ENCODE measurements at places on chromosomes 4 and X. TPM values are rescaled to one million over a fixed set of nuclear protein-coding genes. Genes with fewer than 3 reads are reported as not detected.

ENPEP gene
- 0.99 TPM for total RNA-seq

USP51 gene
- 0.92 TPM for total RNA-seq

H2BW2 gene
- not detected for total RNA-seq

ZNF330 gene
- total RNA-seq: 19.4 TPM

DRD5 gene
- not detected for total RNA-seq

EGF gene
- total RNA-seq: 0.10 TPM

TSPAN6 gene
- total RNA-seq: 34.1 TPM

SCLT1 gene
- total RNA-seq: 10.7 TPM

C4orf46 gene
- total RNA-seq: 11.1 TPM

XG gene
- not detected for total RNA-seq

MMRN1 gene
- total RNA-seq: 28.7 TPM

TRPC3 gene
- not detected for total RNA-seq

CDKN2AIP gene
- total RNA-seq: 11.7 TPM

STATH gene
- not detected for total RNA-seq

RTL3 gene
- 0.18 TPM for total RNA-seq

OPRPN gene
- total RNA-seq: not detected

RHOXF1 gene
- not detected for total RNA-seq

RNF150 gene
- total RNA-seq: 0.93 TPM

GABRE gene
- 20.7 TPM for total RNA-seq

CLCN4 gene
- total RNA-seq: 5.7 TPM

FAM241A gene
- 14.6 TPM for total RNA-seq

DNA sequence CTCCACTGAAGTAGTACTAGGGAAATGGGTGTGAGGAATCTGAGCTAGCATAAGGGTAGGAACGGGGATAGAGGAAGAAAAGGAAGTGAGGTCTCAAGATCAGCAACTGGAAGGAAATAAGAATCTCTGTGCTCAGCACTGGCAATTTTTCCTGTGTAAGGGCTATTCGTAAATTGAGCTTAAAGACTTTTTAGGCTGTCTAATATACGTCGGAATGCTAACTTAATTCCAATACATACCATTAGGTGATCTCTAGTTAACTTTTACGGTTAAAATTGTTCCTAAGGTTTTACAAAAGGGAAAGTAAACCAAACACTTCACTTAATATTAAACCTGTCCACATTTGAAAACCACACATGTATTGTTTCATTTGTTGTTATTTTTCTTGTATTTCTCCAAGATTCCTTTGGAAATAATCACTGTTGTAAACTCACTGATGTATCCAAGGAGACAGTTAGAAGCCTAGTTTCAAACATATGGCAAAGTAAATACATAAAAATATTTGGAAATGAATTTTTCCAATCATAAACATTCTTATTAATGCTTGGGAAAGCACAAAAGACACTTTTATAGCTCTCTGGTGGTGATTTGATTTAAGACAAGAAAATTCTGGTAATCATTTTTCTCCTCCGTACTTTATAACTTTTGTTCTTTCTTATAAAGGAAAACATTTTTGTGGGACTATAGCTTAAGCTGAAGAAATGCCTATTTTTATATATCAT, 28.1 kb upstream of the HPGDS start:
- no peak for DNase-seq

- no peak for DNase-seq
Observed at GRCh38 chr4:158769175-158769921, 522 bp downstream of the FNIP2 start.

- DNase-seq: no peak
Observed at GRCh38 chr4:94550851-94551250, 99.1 kb downstream of the PDLIM5 start.

DNA sequence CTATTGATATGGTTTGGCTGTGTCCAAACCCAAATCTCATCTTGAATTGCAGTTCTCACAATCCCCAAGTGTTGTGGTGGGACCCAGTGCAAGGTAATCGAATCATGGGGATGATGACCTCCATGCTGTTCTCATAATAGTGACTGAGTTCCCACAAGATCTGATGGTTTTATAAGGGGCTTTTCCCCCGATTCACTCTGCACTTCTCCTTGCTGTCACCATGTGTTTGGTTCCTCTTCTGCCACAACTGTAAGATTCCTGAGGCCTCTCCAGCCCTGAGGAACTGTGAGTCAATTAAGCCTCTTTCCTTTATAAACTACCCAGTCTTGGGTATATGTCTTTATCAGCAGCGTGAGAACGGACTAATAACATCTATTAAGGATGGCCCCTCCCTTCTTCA, 68.8 kb downstream of the FBXW7 start:
- DNase-seq: no peak

GRCh38 chrX:48649102-48649501, 34.5 kb upstream of the WAS start:
- DNase-seq: no peak

- no peak for DNase-seq
Observed at GRCh38 chr4:143406523-143406922, 69.8 kb downstream of the GAB1 start.

DNA sequence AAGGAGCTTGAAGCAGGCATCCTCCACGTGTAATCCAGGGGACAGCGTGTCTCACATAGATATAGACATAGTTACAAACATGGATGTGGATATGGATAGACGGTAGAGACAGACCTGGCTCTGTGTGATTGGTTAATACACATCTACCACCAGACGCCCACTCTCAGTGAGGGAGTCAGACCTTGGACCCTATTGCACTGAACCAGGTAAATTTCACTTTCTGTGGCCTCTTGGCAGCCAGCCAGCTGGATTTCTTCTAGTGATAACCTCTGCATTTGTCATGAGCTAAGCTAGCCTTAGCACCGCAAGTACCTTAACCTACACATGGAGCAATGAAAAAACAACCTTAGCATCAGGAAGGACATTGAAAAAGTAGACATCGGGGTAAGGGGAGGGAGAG, 79.2 kb upstream of the ACSL4 start:
- DNase-seq: no peak

DNA sequence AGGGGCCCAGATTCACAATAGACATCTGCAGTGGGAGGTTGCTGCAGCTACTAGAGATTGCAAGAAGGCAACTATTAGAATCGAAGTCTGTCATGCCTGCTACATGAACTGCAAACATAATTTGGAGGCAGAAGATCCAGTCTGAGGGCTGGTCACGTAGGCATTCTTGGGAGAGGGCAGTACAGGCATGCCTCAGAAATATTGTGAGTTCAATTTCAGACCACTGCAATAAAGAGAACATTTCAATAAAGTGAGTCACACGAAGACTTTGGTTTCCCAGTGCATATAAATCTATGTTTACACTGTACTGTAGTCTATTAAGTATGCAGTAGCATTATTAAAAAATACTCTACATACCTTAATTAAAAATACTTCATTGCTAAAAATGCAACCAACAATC, 585.8 kb upstream of the FAT1 start:
- DNase-seq: no peak

DNA sequence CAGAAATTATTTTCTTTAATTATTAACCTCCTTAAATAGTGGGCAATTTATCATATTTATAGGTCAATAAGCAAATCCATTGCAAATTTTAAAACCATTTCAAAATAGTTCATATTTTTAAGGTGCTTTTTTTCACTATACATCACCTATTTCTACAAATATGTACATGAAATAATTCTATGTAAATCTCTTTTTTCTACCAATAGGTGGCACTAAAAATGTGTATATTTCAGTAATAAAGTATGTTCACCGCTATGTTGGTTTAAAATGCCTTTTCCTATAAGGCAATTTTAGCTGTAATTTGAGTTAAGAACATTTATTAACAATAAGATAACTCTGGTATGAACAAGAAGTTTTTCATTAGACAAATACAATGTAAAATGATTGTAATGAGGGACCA, 672.2 kb downstream of the KCTD8 start:
- DNase-seq: no peak

GRCh38 chr4:24979554-24979953, 51.2 kb downstream of the LGI2 start:
- DNase-seq: peak; percentile 85

GRCh38 chr4:102533904-102534303, 32.7 kb downstream of the NFKB1 start:
- DNase-seq: no peak

GRCh38 chr4:177051473-177052060, 258.1 kb upstream of the NEIL3 start:
- peak; percentile 12 for DNase-seq

GRCh38 chrX:119688911-119689321, 4.1 kb downstream of the SEPTIN6 start:
- DNase-seq: no peak

DNA sequence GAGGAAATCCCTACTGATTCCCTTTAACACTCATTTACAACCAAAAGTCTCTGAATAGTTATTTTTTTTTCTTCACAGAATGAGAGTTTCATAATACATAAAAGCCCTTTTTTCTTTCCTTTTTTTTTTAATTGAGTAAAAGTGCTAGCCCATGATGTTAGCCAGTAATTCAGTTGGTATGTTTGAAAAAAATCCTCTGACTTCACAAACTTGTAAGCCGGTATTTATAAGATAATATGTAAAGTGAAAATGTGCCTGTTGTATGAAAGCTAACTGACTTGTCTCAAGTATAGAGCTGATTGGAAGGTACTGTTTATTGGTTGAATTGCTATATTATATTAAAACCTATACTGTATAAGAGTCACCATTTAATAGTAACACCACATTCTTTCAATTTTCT, 70.2 kb upstream of the NEIL3 start:
- no peak for DNase-seq

DNA sequence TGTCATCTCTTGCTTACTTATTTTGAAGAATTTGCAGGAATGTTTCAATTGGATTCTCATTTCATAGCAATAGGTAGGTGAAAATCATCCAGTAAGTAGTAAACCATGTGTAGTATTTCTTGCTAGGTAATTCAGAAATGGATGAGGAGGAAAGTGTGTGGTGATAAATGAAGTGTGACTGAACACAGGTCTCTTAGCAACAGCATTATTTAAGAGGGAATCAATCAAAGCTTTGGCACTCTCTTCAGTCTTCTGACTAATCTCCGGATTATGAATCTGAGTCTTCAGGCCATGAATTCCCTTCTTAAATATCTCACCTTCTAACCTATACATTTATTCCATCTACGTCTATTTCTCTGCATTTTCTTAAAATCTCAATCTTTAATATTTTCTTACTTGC, 55.8 kb upstream of the ARHGAP24 start:
- DNase-seq: no peak

DNA sequence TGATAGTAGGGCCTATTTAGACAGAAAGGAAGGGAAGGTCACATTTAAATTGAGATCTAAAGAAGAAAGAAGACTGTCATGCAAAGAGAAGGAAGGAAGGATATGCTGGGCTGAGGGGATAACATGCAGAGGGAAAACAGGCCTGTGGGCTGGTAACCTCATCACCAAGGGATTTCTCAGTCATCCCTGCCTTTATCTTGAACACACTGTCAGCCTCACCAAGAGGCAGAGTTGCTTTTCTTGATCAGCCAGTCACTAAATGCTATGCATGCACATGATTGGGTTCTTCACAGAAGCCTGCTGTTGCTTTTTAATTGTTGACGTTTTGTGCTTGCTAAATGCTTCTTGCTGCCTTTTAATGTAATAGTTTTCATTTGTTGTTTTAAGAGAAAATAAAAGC, 113.0 kb downstream of the ARHGAP24 start:
- DNase-seq: no peak

- no peak for DNase-seq
Observed at GRCh38 chr4:57575426-57575825, 465.2 kb upstream of the IGFBP7 start.

- DNase-seq: no peak
Observed at GRCh38 chr4:188403272-188403671, 264.0 kb downstream of the TRIML1 start.

- no peak for DNase-seq
Observed at GRCh38 chr4:4333265-4333706, 43.2 kb downstream of the ZBTB49 start.

- no peak for DNase-seq
Observed at GRCh38 chrX:37872303-37872655, 24.9 kb upstream of the DYNLT3 start.

- DNase-seq: no peak
Observed at GRCh38 chrX:154827194-154828015, 7.1 kb downstream of the SMIM9 start.

- DNase-seq: no peak
Observed at GRCh38 chr4:169017971-169018370, 7.9 kb upstream of the CBR4 start.

- DNase-seq: no peak
Observed at GRCh38 chrX:47217121-47217851, 1.2 kb upstream of the CDK16 start.

GRCh38 chrX:13022926-13023325, 21.5 kb downstream of the FAM9C start:
- DNase-seq: no peak

DNA sequence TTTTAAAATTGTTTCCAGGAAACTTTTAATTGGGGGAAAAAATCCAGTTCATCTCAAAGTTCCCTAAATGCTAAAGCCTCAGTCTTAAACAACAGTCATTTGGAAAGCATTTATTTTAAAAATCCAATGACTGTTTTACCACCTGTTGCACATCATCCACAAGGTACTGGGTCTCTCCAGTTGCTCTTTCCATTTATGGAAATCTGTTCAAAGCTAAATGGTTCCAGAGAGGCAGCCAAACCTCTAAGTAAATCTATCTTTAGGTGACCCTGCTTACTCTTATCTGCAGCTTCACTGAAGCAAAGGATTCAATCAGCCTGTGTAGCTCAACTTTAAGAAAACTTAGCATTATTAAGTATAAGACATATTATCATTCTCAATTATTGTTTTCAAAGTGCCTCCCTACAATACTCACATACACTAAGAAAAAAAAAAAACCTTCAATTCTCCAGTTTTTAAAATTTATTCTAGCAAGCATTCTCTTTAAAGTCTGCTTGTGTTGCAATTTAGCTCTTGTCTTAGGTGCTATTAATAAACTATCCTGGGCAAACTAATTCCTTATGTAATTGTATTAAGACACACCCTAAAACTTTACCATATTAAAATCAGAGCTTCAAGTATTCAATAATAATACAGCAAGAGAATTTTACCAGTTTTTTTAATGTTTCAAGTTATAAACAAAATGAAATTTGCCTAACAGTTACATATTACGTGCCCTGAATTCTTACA, 60.6 kb downstream of the NOCT start:
- DNase-seq: no peak

- DNase-seq: peak; percentile 70
Observed at GRCh38 chr4:40180356-40180755, 16.5 kb upstream of the RHOH start.

- DNase-seq: no peak
Observed at GRCh38 chrX:37809970-37810369, 30.1 kb downstream of the CYBB start.

DNA sequence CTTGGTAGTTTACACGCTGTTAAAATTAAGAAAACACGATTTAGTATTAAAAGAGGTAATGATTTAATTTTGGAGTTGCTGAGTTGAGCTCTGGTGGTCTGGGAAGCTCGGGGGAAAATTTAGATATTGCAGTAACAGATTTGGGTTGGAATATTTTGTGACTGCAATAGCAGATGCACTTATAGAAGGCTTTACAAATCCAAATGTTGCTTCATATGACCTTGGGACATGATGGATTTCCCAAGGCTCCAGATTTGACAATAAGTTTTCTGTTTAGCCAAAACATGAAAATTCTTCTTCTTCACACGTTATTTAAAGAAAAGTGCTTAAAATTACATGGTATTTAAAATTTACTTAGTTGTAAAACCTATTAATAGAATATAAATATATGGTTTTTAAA, 302.0 kb downstream of the SPRY1 start:
- no peak for DNase-seq

Data from glomerular endothelial cell (primary cell).